Daoy (cell line): ENCODE measurements at places on chromosomes 2 and 18.
A peak's percentile ranks its signal among the peaks of the same experiment; 100 is the strongest.

DNA sequence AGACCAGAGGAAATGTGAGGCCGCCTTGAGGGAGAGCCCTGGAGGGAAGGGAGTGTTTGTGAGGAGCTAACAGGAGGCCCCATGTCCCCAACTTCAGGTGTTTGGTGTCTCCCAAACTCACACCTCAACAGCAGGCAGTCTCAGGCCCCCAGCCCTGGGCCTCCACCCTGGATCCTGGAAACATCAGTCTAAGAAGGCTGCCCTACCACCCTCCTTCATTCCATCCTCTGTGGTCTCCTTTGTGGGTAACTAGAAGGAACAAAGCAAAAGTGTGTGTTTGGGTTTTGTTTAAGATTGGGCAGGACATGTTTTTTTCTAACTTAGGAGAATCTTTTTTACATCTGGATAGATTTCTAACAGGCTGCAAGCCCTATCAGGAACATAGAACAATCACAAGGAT is 404.3 kb downstream of the BCL11A start:
- DNase-seq: no peak

DNA sequence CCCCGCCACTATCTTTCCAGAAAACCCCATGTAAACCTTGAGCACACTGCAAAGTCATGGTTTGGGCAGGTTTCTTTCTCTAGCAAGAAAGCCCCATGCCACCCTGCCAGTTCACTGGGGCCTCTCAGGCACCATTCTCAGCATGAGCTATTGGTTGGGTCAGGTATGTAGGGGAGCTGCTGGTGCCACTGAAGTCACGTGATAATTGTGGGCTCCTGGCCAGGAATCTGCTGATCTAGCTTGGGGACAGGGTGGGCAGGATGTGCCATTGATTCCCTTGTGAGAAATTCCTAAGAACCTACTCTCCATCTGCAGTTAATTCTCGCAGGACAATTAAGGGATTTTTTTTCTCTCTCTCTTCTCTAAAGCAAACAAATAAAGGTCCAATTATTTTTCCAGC is 26.5 kb upstream of the HNMT start:
- no peak for DNase-seq

- no peak for DNase-seq
These were observed 47.4 kb upstream of the RAPH1 start for GRCh38 chr2:203582468-203582867.

- DNase-seq: no peak
These were observed 126.7 kb downstream of the BCL2 start for GRCh38 chr18:63192885-63193349.

GRCh38 chr2:143345887-143346787 is 216.9 kb downstream of the ARHGAP15 start:
- DNase-seq: no peak

DNA sequence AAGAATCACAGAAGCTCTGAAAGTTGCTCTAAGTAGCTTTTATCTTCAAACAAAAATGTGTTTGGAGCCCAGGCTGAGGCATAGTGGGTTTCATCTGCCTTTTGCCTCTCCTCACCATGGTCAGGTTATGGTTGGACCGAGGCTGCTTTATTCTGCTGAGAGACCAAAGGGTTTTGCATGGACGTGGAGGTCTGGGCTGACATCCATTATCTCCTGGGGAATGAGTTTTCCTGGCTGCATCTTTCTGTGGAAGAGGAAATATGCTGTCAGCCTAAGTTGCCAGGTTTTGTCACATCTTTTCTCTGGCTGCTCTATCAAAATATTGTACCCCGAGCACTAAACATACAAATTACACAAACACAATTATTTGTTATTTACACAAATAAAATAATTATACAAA is 223.2 kb downstream of the LDLRAD4 start:
- DNase-seq: no peak

DNA sequence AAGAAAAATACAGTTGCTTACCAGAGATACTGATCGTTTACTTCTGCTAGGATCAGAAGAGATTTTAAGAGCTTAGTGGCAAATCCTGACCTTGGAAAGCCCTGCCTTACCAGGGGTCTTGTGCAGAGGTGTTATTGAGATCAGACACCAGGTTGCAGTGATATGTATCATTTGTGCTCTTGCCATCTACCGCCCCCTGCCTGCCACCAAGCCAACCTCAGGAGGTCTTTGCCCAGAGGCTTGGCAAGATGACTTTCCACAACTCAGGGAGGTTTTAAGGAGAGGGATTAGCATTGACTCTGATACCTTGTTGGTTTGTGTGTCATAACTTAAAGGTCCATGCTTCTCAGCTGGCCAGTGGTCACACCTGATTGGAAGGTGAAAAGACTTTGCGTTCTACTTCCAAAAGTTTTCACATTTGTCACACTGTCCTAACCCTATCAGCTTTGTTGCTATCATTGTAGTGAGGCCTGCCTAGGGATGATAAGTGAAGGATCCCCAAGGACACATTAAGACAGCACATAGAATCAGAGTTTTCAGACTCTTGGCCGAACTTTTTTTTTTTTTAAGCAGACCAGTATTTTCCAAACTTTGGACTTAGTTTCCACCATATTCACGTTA is 46.2 kb upstream of the MGAT5 start:
- DNase-seq: peak; percentile 64

GRCh38 chr2:228242591-228242990 is 61.1 kb upstream of the SPHKAP start:
- DNase-seq: no peak

DNA sequence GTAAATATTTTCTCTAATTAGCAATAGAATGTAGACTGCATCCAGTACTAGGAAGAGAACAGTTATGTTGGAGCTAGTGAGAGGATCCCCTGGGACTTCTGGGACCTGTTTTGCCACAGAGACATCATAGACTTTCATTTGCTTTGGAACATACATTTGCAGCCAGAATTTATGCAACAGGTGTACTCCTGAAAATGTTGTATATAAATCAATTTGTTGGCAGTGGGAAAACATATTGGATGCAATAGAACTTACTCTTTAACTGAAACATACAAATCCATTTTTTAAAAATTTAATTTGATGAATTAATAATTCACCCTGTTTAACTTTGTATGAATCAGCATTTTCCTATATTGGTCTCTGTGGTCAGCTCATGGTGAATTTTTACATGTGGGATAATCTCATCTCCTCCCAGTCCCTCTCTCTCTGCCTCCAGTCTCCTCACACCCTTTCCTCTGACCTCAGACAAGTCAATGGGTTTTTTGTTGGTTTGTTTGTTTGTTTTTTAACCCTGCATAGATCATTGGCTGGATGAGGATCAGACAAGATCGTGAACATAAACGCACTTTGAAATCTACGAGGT is 263.0 kb downstream of the LPIN1 start:
- DNase-seq: no peak

DNA sequence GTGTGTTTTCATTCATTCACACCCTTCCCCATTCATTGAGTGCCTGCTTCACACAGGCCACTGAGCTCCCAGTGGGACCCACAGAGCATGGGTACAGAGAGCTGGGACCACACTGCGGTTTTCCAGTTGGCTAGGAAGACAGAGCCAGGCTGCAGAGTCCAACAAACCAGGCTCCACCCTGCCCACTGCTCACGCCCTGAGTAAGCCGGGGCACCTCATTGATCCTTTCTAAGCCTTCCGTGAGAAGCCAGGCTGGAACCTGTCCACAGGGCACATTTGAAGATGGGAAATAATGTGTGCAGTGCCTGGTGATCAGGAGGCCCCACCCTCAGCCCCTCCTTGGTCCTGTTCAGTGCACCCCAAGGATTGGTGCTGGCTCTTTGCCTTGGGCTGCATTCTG is 13.5 kb downstream of the KCNIP3 start:
- DNase-seq: no peak

- DNase-seq: peak; percentile 39
These were observed 106.7 kb upstream of the NABP1 start for GRCh38 chr2:191571163-191571769.

- no peak for DNase-seq
These were observed 75.6 kb downstream of the SRD5A2 start for GRCh38 chr2:31505111-31505510.

DNA sequence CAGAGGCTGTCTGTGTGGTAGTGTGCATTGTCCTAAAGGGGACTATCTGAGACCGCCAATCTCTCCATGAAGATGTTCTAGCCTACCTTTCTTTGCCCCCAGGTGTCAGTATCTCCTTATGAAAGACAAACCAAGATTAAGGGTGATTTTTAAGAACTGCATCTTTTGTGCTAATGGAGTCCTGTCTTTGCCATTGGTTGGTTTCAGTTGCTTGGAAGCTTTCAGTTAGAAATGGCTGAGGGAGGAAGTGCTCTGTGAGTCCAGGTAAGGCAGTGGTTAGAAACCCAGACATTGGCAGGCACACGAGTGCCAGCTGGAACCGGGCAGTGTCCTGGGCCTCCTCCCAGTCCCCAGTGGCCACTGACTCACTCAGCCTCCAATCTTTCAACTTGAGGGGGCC is 111.3 kb downstream of the DOCK10 start:
- no peak for DNase-seq

DNA sequence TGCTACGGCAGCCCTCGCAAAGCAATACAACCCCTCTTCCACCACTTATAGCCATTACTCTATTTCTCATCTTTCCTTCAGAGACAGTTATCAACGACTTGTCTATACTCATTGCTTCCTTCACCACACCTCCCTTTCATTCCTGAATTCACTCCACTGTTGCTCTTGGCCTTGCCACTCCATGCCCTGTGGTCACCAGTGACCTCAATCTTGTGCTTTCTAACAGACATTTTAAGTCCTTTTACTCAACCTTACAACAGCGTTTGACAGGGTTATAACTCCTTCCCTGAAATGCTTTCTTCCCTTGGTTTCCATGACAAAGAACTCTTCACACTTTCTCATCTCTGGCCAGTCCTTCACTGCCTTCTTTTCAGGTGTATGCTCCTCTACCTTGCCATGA is 90.6 kb upstream of the CCDC141 start:
- DNase-seq: no peak

- DNase-seq: peak; percentile 94
These were observed 116.5 kb upstream of the FOSL2 start for GRCh38 chr2:28276076-28276618.

- no peak for DNase-seq
These were observed 200.1 kb downstream of the NDUFA10 start for GRCh38 chr2:239824866-239825704.
